ENCODE measurements at places on chromosomes 4 and X. TPM values are rescaled to one million over a fixed set of nuclear protein-coding genes. Genes with fewer than 3 reads are reported as not detected.

GRCh38 chrX:31228909-31229308 is 157.1 kb upstream of the FTHL17 start:
- no peaks in the 10 kb centered on the region for H3K4me1 ChIP-seq
- no peak overlapping the region for H3K4me3 ChIP-seq
- no peak for DNase-seq
- no peaks in the 10 kb centered on the region for H3K27me3 ChIP-seq
- H3K27ac ChIP-seq = no peak overlapping the region

DNA sequence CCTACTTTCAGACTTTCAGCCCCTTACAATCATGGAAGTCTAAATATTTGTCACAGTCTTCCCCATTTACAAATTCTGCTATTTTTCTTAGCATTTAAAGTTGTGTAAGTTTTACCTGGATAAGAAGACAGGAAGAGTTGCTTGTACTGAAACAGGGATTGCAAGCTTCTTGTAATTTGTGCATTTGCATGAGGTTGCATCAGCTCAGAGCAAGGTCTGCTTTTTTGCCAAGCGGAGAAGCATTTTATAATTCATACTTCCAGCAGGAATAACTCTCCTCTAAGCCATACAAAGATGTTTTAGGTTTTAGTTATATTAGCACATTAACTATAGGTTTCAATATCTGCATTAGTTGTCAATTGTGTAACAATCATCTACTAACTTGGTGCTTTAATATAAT is 922.0 kb upstream of the PABPC4L start:
- H3K36me3 ChIP-seq = no peaks in the 10 kb centered on the region
- H3K27ac ChIP-seq = no peak overlapping the region
- no peaks in the 10 kb centered on the region for H3K27me3 ChIP-seq
- no peaks in the 10 kb centered on the region for H3K4me1 ChIP-seq

DNA sequence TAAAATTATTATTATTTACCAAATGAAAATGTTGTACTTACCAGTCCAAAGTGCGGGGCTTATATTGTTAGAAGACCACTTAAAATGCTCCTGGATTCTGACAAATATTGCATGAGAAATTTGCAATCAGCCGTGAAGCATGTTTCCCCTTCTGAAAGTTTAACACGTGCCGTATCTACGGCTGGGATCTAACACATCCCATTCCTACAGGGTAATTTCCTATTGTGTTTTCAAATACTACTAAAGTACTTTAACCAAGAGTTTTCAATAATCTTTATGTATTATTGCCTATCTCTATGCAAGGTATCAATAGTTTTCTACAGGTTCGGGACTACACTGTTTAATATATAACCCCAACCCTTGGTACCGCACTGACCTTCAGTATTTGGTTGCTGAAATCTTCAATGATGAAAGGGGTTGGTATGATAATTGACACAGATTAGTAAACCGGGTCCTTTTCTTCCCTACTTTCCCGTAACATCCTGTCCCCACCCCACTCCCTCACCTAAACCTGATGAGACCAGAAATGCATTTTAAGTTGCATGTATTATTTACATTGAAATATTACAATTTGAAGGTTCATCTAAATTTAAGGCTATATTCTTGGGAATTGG is 795 bp upstream of the BRWD3 start:
- peaks cover 1% of the 10 kb centered on the region for H3K27me3 ChIP-seq
- H3K4me3 ChIP-seq = peak overlapping the region; percentile 78
- H3K27ac ChIP-seq = peak overlapping the region; percentile 90
- DNase-seq = no peak
- peaks cover 6% of the 10 kb centered on the region for H3K36me3 ChIP-seq

GRCh38 chr4:98749206-98749605 is 90.8 kb upstream of the TSPAN5 start:
- DNase-seq = no peak
- H3K4me1 ChIP-seq = no peaks in the 10 kb centered on the region
- no peaks in the 10 kb centered on the region for H3K27me3 ChIP-seq
- H3K27ac ChIP-seq = no peak overlapping the region

DNA sequence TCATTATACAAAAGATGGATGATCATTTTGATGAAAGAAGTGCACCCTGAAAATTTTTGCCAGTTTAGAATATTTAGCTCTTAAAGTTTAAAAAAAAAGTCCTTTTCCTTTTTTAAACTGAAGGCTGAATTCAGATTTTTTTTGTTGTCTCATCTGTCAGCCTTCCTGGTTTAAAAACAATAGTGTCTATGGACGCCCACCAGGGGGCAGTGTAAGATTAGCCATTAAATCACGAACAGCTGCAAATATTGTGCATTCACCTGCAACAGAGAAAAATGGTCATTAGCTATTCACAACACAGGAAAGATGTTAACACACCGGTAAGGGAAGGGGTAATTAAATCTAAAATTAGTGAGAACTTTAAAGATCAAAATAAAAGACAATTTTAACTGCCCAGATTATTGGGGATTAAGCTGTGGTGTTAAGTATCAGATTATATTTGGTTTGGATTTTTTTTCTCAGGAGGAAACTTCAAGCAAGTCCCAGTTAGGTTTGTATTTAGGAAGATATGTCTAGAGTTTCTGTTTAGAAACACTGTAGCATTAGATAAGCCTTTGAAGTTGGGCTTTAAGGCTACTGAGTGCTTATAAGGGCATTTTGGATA is 4.4 kb upstream of the CXorf38 start:
- DNase-seq = peak; percentile 73
- no peak overlapping the region for H3K27ac ChIP-seq
- no peaks in the 10 kb centered on the region for H3K27me3 ChIP-seq
- H3K36me3 ChIP-seq = peaks cover 2% of the 10 kb centered on the region

GRCh38 chrX:72308566-72309296 is 3.0 kb upstream of the CITED1 start:
- peak overlapping the region; percentile 29 for H3K4me3 ChIP-seq
- peaks cover 29% of the 10 kb centered on the region for H3K4me1 ChIP-seq
- H3K27ac ChIP-seq = no peak overlapping the region
- H3K36me3 ChIP-seq = no peaks in the 10 kb centered on the region
- DNase-seq = peak; percentile 46

DNA sequence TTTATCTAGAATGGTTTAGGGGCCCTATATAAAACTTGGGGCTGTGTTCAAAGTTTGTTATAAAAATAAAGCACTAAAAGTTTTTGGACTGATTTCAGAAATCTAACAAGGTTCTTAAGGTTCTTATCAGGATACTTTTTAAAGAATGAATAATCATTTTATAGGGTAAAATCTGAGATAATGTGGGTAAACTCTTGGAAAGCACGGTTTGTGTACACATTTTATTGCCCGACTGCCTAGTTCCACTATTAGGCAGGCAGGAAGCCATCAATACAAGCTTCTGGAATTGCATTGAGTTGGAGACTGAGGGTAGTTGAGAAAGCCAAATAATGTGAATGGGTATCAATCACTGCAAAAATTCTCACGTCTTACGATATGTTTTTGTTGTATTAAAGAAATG is 331.0 kb upstream of the PITX2 start:
- H3K36me3 ChIP-seq = no peaks in the 10 kb centered on the region
- DNase-seq = no peak
- no peak overlapping the region for H3K27ac ChIP-seq
- no peaks in the 10 kb centered on the region for H3K27me3 ChIP-seq

DNA sequence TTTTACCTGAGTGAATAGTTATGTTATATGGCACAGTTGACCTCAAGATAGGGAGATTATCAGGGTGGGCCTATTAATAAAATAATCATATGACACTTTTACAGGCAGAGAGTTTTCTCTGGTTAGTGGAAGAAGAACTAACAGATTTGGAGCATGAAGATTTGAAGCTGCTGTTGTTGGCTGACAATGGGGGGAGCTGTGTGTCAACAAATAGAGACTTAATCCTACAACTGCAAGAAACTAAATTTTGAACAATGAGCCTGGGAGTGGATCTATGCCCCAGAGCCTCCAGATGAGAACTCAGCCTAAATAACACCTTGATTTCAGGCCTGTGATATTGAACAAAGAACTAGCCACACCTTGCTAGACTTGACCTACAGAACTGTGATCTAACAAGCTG is 7.2 kb upstream of the CCSER1 start:
- no peaks in the 10 kb centered on the region for H3K36me3 ChIP-seq
- H3K4me3 ChIP-seq = no peak overlapping the region
- no peaks in the 10 kb centered on the region for H3K4me1 ChIP-seq
- peaks cover 5% of the 10 kb centered on the region for H3K27me3 ChIP-seq
- no peak overlapping the region for H3K27ac ChIP-seq
- no peak for DNase-seq

- no peak overlapping the region for H3K27ac ChIP-seq
- no peaks in the 10 kb centered on the region for H3K36me3 ChIP-seq
- H3K27me3 ChIP-seq = peaks cover 2% of the 10 kb centered on the region
- no peak overlapping the region for H3K4me3 ChIP-seq
These were observed 168.9 kb downstream of the GPAT3 start for GRCh38 chr4:83704786-83705185.

DNA sequence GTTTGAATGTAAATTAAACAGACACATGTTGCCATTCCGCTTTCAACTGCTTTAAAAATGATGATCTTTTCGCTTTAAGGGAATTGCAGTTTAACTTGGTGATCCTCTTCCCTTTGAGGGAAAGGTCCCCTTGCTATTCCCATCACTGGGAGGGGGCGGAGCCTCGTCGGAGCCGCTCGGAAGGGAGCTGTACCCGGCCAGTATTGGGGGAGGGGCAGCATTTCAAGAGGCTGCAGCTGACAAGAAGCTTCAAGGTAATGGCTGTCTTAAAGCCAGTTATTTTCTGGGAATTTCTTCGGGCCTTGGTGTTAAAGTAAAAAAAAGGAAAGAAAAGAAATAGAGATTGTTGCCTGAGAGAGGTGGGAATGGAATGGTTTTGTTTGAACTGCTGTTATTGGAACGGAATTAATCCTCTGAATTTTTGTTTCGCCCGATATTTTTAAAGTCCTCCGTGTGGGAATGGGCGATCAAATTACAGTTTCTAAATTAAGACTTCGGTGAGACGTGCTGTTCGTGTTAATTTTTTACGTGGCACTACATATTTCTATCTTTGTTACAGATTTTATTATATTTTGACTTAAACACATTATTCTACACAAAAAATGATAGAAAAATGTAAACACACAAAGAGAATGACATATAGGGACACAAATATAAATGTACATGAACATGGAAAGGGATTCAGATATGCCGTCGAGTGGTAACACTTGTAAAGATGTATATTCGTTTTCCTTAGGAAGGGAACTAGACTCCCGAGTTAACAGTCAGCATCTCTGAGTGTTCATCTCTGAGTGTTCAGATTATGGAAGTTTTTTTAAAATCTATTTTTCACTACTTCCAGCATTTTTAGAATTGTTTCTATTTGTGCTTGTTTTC is 9.2 kb downstream of the PWWP3B start:
- no peaks in the 10 kb centered on the region for H3K36me3 ChIP-seq
- H3K4me1 ChIP-seq = no peaks in the 10 kb centered on the region
- no peak for DNase-seq
- H3K27ac ChIP-seq = no peak overlapping the region
- H3K27me3 ChIP-seq = no peaks in the 10 kb centered on the region

DNA sequence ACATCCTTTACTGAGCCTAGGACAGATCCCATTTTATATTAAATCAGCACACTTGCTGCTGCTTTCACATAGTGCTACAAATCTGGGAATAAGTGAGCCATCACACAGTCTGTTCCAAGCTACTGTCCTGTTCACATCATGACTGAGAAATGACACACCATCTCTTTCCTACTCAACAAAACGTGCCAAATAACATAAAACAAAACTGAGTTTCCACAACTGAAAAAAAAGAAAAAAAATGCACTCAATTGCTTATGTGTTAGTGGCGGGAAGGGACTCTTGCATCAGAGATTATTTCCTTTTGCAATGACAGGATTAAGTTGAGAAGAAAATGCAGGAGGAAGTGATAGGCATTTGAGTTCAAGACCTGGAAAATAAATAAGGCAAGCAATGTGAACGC is 109.0 kb downstream of the SHROOM4 start:
- H3K27ac ChIP-seq = no peak overlapping the region
- DNase-seq = no peak
- no peaks in the 10 kb centered on the region for H3K36me3 ChIP-seq
- H3K4me1 ChIP-seq = no peaks in the 10 kb centered on the region
- no peak overlapping the region for H3K4me3 ChIP-seq
- peaks cover 4% of the 10 kb centered on the region for H3K27me3 ChIP-seq

- H3K36me3 ChIP-seq = no peaks in the 10 kb centered on the region
- no peak within 1 kb of the TSS for H3K27ac ChIP-seq
- no peaks in the 10 kb centered on the region for H3K27me3 ChIP-seq
These were observed at the start of gene CNKSR2 for GRCh38 chrX:21374163-21374993. CNKSR2 (plus strand) TSS chrX:21374418; CDS start chrX:21374898, 480 bp downstream.

GRCh38 chr4:140448830-140449229 is 21.4 kb upstream of the CLGN start:
- H3K4me1 ChIP-seq = no peaks in the 10 kb centered on the region
- no peaks in the 10 kb centered on the region for H3K36me3 ChIP-seq
- H3K27me3 ChIP-seq = peaks cover 15% of the 10 kb centered on the region
- H3K4me3 ChIP-seq = no peak overlapping the region
- H3K27ac ChIP-seq = no peak overlapping the region
- DNase-seq = no peak

GRCh38 chr4:2811830-2812611 is 19.1 kb downstream of the SH3BP2 start:
- DNase-seq = peak; percentile 81
- H3K27ac ChIP-seq = peak overlapping the region; percentile 95
- no peaks in the 10 kb centered on the region for H3K27me3 ChIP-seq
- H3K4me1 ChIP-seq = peaks cover 48% of the 10 kb centered on the region
- H3K36me3 ChIP-seq = peaks cover 18% of the 10 kb centered on the region

GRCh38 chr4:144284026-144284425 is 143.5 kb upstream of the GYPA start:
- no peaks in the 10 kb centered on the region for H3K27me3 ChIP-seq
- no peak overlapping the region for H3K4me3 ChIP-seq
- DNase-seq = no peak
- no peaks in the 10 kb centered on the region for H3K4me1 ChIP-seq
- H3K27ac ChIP-seq = no peak overlapping the region
- no peaks in the 10 kb centered on the region for H3K36me3 ChIP-seq

DNA sequence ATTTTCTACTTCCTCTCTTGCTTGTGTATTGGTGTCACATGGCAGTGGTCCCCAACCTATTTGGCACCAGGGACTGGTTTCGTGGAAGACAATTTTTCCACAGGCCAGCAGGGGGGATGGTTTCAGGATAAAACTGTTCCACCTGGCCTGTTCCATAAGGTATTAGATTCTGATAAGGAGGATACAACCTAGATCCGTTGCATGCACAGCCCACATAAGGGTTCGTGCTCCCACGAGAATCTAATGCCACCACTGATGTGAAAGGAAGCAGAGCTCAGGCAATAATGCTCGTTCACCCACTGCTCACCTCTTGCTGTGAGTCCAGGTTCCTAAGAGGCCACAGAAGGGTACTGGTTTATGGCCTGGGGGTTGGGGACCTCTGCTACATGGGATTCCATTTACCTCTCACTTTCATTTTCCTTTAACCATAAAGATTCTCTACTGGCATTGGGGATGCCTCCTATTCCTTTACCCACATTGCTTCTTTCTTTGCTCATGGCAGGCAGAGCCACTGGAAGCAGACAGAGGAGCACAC is 38.1 kb downstream of the SEC31A start:
- peaks cover 43% of the 10 kb centered on the region for H3K36me3 ChIP-seq
- H3K4me3 ChIP-seq = no peak overlapping the region
- H3K27me3 ChIP-seq = no peaks in the 10 kb centered on the region
- DNase-seq = no peak
- peaks cover 3% of the 10 kb centered on the region for H3K4me1 ChIP-seq

The SLC16A2 gene
- 1.2 TPM for total RNA-seq

The REPS2 gene
- total RNA-seq = not detected

The GAGE12H gene
- not detected for total RNA-seq

The CXCR3 gene
- 28.5 TPM for total RNA-seq

The PCDH11X gene
- total RNA-seq = not detected

The GAGE12J gene
- not detected for total RNA-seq

The POU3F4 gene
- not detected for total RNA-seq

The ODAPH gene
- not detected for total RNA-seq

The ARL9 gene
- total RNA-seq = not detected

The STK32B gene
- not detected for total RNA-seq
